ENCODE measurements at places on chromosomes 2 and 18. TPM values are rescaled to one million over a fixed set of nuclear protein-coding genes. Genes with fewer than 3 reads are reported as not detected.

BCL2 gene
- total RNA-seq, result 17.9 TPM

RPL31 gene
- total RNA-seq, result 954 TPM

CD302 gene
- 1.6 TPM for total RNA-seq

NCK2 gene
- 84.8 TPM for total RNA-seq

OBSL1 gene
- 40.4 TPM for total RNA-seq

ADRA2B gene
- total RNA-seq, result under 0.01 TPM

RSAD2 gene
- total RNA-seq, result 3.3 TPM

KLF11 gene
- 13.0 TPM for total RNA-seq

CD8B2 gene
- total RNA-seq, result under 0.01 TPM

ANKRD30BL gene
- total RNA-seq, result 12.6 TPM

CIDEA gene
- 1.6 TPM for total RNA-seq

RAB11FIP5 gene
- total RNA-seq, result 5.7 TPM

NFATC1 gene
- 0.41 TPM for total RNA-seq

CYP27C1 gene
- 2.4 TPM for total RNA-seq

MFSD6 gene
- 35.5 TPM for total RNA-seq

NGEF gene
- total RNA-seq, result 50.1 TPM

GCKR gene
- total RNA-seq, result 1.6 TPM

LRATD1 gene
- total RNA-seq, result 29.8 TPM

VIT gene
- 0.41 TPM for total RNA-seq

LHCGR gene
- total RNA-seq, result under 0.01 TPM

CRACDL gene
- total RNA-seq, result 2.0 TPM

GRHL1 gene
- total RNA-seq, result 4.9 TPM

IL1F10 gene
- not detected for total RNA-seq

IAH1 gene
- 62.4 TPM for total RNA-seq

OTOS gene
- 0.41 TPM for total RNA-seq

All from frontal cortex (tissue), 4 donors.